ENCODE measurements at places on chromosomes 1 and 21.

- DNase-seq: no peak
Measured at GRCh38 chr1:7590426-7590790, 180.7 kb upstream of the VAMP3 start.

- no peak for DNase-seq
Measured at GRCh38 chr21:29521872-29522271, 223.2 kb downstream of the BACH1 start.

DNA sequence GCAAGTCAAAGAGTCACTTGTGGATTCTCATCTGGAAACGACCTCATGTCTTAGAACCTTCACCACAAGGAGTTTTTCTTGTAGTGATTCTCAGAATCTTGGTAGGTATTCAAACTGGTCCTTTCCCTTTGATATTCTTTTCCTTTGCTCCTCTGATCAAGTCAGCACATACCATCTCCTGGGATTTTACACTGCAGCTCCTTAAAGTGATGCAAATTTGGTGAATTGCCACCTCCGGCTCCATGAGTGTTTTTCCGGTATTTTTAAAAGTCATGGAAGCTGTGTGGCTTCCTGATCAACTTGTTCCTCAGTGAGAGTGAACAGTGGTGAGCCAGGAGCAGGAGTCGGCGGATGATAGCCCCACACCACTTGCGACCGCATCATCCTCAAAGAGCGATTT is 182.1 kb upstream of the DAB1 start:
- no peak for DNase-seq

DNA sequence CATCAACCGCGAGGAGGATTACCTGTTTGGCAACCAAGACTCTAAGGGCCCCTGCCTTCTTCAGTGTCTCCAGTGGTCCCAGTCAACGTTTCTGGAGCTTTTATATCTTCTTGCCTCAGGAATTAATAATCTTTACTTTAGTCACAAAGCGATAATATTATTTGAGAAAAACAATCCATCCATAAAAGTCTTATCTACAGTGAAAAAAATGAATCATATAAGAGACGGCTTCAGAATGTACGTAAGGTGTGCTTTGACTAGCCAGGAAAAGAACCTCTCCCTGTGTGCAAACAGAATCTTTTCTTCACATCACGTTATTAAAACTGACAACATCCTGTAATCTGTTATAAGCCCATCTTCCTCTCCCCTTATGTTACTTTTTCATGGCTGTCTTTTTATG is at the start of gene REG4:
TSS of gene REG4 (minus strand) at position 74 of the 400 bp plus-strand sequence. CDS start 2,691 bp downstream, outside the sequence.
- no peak for DNase-seq

DNA sequence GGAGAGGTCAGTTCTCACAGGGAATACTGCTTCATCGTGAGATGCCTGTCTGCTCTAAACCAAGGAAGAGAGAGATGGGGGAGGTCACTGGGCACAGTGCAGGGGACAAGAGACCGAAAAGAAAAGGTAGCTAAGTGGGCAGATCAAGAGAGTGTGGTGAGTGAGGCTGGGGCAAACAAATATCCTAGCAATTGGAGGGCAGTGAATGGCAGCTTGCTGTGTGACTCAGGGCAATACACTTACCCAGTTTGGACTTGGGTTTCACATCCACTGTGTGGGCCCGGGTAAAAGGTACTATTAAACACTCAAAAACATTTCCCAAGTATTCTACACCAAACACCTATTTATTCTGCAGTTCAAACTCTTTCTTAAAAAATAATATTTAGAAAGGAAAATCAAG is 10.2 kb downstream of the PLXNA2 start:
- DNase-seq: no peak

GRCh38 chr1:162994921-162995320 is 74.2 kb upstream of the RGS4 start:
- DNase-seq: no peak

DNA sequence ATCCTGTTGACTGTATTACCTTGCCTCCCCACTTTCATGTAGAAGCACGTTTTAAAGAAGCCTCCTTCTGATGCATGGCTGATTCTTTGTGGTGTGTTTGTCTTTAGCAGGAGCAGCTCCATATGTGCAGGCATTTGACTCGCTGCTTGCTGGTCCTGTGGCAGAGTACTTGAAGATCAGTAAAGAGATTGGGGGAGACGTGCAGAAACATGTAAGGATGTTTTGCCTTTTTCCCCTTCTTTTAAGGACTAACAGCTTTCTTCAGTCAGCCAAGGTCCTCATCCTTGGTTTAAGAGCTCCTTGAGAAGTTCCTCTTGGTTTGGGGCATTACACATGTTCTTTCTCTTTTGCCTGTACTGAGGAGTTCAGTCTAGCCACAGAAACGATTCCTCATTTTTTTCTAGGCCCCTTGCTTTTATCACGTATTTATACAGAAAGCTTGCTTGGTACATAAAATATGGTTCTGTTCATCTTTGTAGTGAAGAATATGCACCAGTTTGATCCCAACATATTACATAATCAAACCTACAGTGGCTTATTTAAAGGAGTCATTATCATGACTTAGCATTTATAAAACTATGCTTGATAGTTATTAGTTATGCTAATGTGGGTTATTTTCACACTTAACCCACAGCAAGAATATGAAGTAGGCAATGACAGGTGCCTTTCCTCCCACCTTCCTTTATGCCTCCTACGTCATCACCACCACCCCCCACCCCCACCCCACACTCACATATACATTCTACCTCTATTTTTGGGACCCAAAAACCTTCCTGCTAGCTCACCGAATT is 19.6 kb downstream of the CAP1 start:
- no peak for DNase-seq

GRCh38 chr1:19640363-19641316 is 3.5 kb upstream of the NBL1 start:
- no peak for DNase-seq

DNA sequence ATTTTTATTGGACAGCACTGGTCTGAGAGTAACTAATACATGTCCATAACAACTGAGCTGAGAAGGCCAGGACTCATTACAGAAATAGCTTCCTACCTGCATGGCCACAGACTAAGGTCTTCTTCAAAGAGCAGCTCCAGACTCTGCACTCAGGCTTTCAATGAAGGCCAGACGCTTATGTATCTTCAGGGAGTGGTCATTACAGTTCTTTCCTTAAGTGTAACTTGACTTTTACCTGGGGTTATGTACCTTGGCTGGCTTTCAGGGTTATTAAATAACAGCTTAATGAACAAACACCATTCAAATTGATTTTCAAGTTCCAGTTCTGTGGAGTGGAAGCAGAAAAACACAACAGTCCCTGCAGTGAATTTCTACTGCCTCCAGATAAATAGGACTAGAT is 23.8 kb upstream of the SLC22A15 start:
- no peak for DNase-seq

DNA sequence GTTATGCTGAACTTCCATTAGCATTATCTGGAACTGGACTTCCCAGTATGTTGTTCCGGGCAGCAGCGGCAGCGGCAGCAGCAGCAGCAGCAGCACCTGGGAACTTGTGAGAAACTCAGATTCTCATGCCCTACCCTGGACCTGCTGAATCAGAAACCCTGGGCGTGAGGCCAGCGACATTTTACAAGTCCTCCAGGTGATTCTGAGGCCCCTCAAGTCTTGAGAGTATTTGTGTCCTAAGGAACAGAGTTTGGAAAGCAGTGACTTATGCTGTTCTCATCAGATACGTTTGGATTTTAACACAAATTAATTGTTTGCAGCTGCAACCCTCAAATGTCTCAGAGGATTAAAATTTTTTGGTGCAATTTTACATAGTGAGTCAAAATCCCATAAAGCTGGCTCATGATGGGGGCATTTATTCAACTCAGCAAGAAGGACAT is 157.2 kb upstream of the KAZN start:
- DNase-seq: no peak

GRCh38 chr1:15738416-15739113 is 2.5 kb downstream of the SLC25A34 start:
- DNase-seq: no peak

- no peak for DNase-seq
Measured at GRCh38 chr1:227880342-227880924, 65.0 kb downstream of the PRSS38 start.

DNA sequence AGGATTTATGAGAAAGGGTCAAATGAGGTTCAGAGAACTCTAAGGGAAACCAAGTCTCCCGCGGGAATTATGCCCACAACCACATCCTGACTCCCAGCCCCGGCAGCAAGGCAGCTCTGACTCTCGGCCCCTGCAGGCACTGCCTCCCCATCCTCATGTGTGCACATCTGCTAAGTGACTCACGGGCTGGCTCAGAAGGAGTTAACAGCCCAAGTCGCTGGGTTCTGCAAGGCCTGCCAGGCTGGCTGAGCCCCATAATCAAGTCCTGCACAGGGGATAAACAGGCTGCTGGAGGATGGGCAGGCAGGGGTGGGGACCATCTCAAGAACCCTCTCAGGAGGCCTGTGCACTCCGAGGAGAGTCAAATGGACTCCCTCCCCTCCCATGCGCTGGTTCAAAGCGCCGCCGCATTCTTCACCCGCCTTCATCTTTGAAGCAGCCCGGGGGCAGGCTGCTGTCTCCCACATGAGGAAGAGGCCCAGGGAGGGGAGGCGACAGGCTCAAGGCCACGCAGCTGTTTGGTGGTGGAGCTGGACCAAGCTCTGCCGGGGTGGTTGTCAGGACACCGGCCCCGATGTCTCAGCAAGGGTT is 344.3 kb downstream of the MATN1 start:
- no peak for DNase-seq

DNA sequence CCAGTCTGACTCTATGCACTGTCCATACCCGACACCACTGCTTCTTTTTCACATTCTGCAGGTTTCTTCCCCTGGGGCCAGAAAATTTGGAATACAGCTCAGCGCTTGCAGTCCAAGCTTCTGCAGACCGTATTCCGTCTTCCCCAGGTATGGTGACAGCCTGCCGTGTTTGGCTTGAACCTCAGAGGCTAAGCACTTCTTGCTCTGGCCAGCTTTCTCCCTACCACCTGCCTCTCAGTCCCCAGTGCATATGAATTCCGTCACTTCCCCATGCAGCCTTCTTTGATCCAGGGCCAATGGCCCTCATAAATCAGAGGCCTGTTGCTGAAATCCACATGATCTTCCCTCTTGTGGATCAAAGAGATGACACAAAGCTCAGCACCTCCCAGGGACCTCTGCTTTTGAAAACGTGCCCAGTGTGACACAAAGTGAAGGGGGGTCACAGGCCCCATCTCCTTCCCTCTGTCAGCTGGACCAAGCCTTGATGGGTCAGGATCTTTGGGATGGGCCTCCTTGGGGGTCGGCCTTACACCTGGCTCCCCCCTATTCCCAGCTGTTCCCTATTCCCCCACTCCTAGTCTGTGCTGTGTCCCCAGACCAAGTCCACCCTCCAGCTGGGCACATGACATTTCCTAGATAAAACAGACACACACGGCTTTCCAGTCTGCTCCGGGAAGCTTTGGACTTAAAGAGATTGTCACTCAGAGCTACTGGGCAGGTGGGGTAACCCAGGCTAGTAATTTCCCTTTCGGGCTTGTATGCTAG is 66.6 kb downstream of the HMGB4 start:
- DNase-seq: no peak

GRCh38 chr1:18294437-18295176 is 186.1 kb upstream of the KLHDC7A start:
- DNase-seq: no peak

- peak; percentile 10 for DNase-seq
Measured at GRCh38 chr1:158793604-158794003, 12.6 kb upstream of the OR6N2 start.

DNA sequence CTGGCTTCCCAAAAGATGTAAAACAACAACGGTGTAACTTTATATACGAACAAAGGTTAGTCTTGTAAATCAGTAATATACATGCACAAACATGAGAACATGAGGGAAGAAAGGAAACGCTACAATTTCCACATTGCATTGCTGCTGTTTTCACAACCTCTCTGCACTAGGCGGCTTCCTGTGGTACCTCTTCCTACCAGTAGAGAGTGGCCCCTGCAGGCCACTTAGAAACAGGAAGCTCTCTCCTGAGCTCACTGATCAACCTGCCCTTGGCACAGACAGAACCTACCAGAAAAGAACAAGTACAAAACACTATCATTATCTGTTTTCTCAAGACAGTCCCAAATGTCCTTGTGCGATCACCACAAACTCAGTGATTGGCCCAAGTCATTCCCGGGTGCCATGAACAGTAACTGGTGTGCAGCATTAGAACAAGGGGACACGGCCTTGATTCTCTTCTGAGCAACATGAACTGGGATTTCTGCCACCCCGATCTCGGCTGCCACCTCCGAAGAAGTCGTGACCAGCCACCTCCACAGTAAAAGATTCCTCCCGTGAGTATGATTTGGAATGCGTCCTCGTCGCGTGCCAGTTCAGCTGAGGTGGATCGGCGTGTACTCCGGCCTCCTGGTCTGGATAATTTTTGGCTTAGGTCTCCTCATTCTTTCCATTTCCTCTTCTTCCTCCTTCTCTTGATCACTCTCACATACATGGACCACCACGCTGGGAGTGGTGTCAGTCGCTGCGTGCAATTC is 5.7 kb upstream of the KCNE1 start:
- DNase-seq: no peak

- DNase-seq: no peak
Measured at GRCh38 chr1:199272139-199272544, 633.3 kb downstream of the PTPRC start.

- DNase-seq: no peak
Measured at GRCh38 chr1:31961536-31961935, 23.4 kb upstream of the PTP4A2 start.

DNA sequence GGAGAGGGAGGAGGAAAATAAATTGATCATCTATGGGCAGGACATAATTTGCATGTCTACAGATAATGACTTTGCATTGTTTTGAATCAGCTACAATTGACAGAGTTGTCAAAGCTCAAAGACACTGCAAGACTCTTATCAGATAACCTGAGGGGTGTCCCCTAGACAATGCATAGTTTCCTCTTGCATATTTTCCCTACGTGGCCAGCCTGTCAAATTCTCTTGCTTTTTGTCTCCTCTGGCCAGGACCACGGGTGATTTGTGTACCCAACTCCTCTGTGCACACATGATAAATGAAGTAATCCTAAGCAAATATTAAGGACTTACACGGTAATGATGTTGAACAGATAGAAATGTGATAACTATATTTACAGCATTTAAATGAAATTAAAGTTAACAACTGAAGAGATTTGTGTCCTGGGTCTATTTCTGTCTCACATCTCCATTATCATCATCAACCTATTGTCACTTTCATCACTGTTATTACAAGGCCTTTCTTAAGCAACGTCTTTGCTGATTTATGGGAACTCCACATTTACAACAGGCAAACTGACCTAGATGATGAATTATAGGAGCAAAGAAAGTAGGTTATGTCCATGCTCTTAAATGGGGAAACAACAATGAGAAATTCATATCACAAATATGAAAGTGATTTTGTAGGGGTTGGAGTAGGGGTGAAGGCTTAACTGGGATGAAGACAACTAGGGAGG is 18.8 kb downstream of the BATF3 start:
- DNase-seq: no peak
